ENCODE measurements at places on chromosomes 6 and 20. TPM values are rescaled to one million over a fixed set of nuclear protein-coding genes. Genes with fewer than 3 reads are reported as not detected.

The MEP1A gene
- 1.0 TPM for total RNA-seq

The MRPS18B gene
- total RNA-seq = 46.8 TPM

The SLC29A1 gene
- 11.0 TPM for total RNA-seq

DNA sequence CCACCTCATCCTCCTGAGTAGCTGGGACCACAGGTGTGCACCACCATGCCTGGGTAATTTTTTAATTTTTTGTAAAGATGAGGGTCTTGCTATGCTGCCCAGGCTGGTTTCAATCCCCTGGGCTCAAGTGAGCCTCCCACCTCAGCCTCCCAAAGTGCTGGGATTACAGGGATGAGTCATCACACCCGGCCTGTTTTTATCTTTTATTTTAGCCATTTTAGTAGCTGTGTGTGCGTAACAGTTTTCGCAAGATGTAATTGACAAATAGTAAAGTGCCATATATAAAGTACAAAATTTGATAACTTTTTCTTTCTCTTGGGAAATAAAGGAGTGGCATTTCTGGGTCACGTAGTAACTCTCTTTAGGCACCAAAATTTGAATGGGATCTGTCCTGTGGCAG is 21.4 kb downstream of the SNAI1 start:
- H3K4me3 ChIP-seq = no peak overlapping the region
- H3K36me3 ChIP-seq = no peaks in the 10 kb centered on the region
- no peak overlapping the region for H3K27ac ChIP-seq

GRCh38 chr6:7139835-7140470 is 32.2 kb downstream of the RREB1 start:
- peaks cover 41% of the 10 kb centered on the region for H3K4me1 ChIP-seq
- no peaks in the 10 kb centered on the region for H3K36me3 ChIP-seq
- H3K27ac ChIP-seq = no peak overlapping the region
- no peaks in the 10 kb centered on the region for H3K27me3 ChIP-seq
- no peak overlapping the region for H3K4me3 ChIP-seq
- DNase-seq = no peak

DNA sequence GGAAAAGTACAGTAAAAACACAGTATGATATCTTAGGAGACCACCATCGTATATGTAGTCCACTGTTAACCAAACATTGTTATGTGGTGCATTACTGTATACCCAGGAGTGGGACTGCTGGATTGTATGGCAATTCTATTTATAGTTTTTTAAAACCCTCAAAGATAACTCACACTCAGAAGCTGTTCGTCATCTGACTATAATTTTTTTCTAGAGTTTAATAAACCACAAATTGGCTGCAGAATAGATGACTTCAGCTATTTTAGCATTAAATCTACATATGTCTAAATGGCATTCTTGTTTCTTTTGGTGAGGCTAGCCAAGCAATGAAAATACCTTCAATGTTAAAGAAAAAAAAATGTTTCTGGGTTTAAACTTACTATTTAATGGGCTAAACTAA is 134.2 kb upstream of the BMP5 start:
- no peaks in the 10 kb centered on the region for H3K4me1 ChIP-seq
- no peaks in the 10 kb centered on the region for H3K27me3 ChIP-seq
- no peak overlapping the region for H3K4me3 ChIP-seq
- DNase-seq = no peak
- H3K27ac ChIP-seq = no peak overlapping the region

GRCh38 chr20:37559312-37560027 is 31.8 kb upstream of the BLCAP start:
- no peak overlapping the region for H3K27ac ChIP-seq
- H3K27me3 ChIP-seq = peaks cover 26% of the 10 kb centered on the region
- no peak overlapping the region for H3K4me3 ChIP-seq
- peaks cover 3% of the 10 kb centered on the region for H3K4me1 ChIP-seq

DNA sequence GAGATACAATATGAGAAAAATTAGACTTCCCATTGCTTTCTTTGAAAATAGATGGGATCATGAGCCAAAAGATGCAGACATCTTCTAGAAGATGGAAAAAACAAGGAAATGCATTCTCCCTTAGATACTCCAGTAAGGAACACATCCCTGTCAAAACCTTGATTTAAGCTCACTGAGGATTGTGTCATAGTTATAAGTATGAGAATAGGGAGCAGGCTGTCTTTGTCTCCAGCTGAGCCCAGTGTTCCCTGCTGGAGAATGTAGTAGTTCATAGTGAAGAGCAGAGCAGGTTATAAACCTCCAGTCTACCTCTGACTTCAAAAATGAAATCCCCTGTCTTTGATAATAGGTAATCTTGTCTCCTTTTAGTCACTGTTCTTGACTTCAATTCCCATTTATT is 589.9 kb downstream of the PHF3 start:
- H3K4me3 ChIP-seq = no peak overlapping the region
- H3K36me3 ChIP-seq = no peaks in the 10 kb centered on the region
- no peak for DNase-seq
- no peaks in the 10 kb centered on the region for H3K27me3 ChIP-seq
- no peak overlapping the region for H3K27ac ChIP-seq

DNA sequence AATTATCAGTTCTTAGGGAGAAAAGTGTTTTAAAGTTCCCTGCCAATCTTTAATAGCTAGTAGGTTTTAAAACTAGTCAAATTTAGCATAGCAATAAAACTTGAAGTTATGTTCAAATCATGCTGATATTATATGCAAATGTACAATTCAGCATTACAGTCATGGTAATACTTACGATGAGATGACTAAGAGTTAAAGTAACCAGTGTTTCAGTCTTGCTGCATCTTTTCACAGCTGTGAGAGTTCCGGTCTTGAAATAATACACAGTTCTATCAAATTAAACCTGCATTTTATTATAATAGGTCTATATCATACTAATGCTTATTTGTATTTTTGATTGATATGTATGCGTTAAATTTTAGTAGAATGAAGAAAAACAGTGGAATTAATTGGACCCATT is 26.1 kb downstream of the POPDC3 start:
- H3K27ac ChIP-seq = no peak overlapping the region
- H3K4me3 ChIP-seq = no peak overlapping the region
- H3K27me3 ChIP-seq = no peaks in the 10 kb centered on the region
- no peak for DNase-seq
- peaks cover 7% of the 10 kb centered on the region for H3K4me1 ChIP-seq

DNA sequence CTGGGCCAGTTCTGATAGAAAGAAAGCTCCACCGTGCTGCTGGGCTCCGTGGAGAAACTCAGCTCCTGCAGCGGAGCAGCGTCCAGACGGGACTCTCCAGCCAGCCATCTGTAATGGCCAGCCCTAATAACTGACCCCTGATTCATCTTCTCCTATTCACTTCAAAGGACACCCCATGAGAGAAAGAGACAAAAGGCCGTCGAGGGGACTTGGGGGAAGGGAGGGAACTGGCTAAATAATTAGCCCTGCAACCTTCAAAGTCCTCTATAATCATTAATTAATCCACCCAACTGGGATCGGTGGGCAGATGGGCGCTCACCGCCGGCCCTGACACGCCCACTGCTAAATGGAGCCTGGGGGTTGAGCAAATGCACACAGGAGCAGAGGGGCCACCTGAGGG is 512.4 kb downstream of the CD83 start:
- H3K27ac ChIP-seq = no peak overlapping the region
- no peaks in the 10 kb centered on the region for H3K36me3 ChIP-seq
- H3K4me3 ChIP-seq = no peak overlapping the region
- H3K27me3 ChIP-seq = no peaks in the 10 kb centered on the region
- H3K4me1 ChIP-seq = no peaks in the 10 kb centered on the region

GRCh38 chr6:37502703-37503291 is 3.1 kb upstream of the CCDC167 start:
- H3K36me3 ChIP-seq = no peaks in the 10 kb centered on the region
- H3K4me3 ChIP-seq = no peak overlapping the region
- no peak for DNase-seq
- H3K27me3 ChIP-seq = no peaks in the 10 kb centered on the region
- H3K27ac ChIP-seq = no peak overlapping the region

DNA sequence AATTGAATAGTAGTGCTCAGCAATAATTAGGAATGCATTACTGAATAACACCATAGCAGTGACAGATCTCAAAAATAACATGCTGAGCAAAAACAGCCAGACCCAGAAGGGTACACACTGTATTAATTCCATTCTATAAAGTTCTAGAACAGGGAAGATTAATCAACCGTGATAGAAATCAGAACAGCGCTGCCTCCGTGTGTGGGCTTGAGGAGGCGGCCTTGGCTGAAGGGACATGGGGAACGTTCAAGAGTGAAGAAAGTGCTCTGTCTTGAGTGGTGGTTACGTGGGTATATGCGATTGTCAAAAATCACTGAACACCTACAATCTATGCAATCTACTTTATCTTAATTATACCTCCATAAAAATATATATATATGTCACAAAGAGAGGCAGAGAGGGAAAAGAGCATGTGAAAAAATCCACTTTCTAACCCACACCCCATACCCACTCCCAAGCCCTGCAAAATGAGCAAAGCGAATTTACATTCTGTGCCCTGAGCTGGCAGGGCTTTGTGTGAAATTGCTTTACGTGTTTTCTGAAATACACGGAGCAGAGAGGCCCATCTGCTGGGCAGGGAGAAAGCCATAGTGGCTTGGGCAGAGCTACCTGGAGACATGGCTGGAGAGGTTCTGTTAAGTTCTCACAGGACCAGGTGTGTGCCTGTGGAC is 74.4 kb downstream of the NFATC2 start:
- H3K27ac ChIP-seq = no peak overlapping the region
- no peak for DNase-seq
- H3K4me1 ChIP-seq = peaks cover 7% of the 10 kb centered on the region
- H3K36me3 ChIP-seq = no peaks in the 10 kb centered on the region
- H3K27me3 ChIP-seq = peaks cover 3% of the 10 kb centered on the region
- H3K4me3 ChIP-seq = no peak overlapping the region

- H3K27ac ChIP-seq = no peak overlapping the region
- H3K27me3 ChIP-seq = peaks cover 22% of the 10 kb centered on the region
- H3K36me3 ChIP-seq = no peaks in the 10 kb centered on the region
- H3K4me1 ChIP-seq = peaks cover 7% of the 10 kb centered on the region
- H3K4me3 ChIP-seq = no peak overlapping the region
- DNase-seq = no peak
Observed at GRCh38 chr6:88171312-88171711, 5.2 kb upstream of the CNR1 start.

- peaks cover 17% of the 10 kb centered on the region for H3K36me3 ChIP-seq
- no peak for DNase-seq
- H3K4me3 ChIP-seq = no peak overlapping the region
- H3K27ac ChIP-seq = no peak overlapping the region
- H3K4me1 ChIP-seq = peaks cover 19% of the 10 kb centered on the region
- no peaks in the 10 kb centered on the region for H3K27me3 ChIP-seq
Observed at GRCh38 chr6:34890533-34890925, 1.5 kb downstream of the ANKS1A start.

- no peaks in the 10 kb centered on the region for H3K36me3 ChIP-seq
- DNase-seq = no peak
- peaks cover 10% of the 10 kb centered on the region for H3K4me1 ChIP-seq
- H3K4me3 ChIP-seq = no peak overlapping the region
- no peaks in the 10 kb centered on the region for H3K27me3 ChIP-seq
- H3K27ac ChIP-seq = peak overlapping the region; percentile 15
Observed at GRCh38 chr6:136067731-136068341, 182.3 kb downstream of the MTFR2 start.

DNA sequence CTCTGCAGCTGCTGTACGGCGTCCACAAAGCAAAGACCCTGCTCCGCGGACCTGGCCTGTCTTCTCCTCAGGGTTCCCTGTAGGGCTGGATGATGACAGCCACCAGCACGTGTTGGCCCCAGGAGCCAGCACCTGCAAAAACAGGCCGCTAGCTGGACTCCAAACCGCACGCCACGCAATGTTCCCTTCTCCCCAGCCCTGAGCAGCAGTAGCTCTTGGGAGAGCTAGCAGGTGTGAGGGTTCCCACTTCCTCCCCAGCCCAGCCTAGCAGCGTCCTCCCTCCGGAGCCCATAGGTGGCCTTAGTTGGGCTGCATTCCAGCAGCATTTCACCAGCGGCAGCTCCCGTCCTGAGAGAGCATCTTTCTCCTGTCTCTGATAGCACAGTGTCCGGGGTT is 42.3 kb downstream of the DACT2 start:
- H3K27ac ChIP-seq = no peak overlapping the region
- no peak for DNase-seq
- no peaks in the 10 kb centered on the region for H3K4me1 ChIP-seq
- no peak overlapping the region for H3K4me3 ChIP-seq
- H3K36me3 ChIP-seq = no peaks in the 10 kb centered on the region

- no peaks in the 10 kb centered on the region for H3K4me1 ChIP-seq
- H3K27ac ChIP-seq = no peak overlapping the region
- DNase-seq = no peak
Observed at GRCh38 chr6:811831-812230, 118.9 kb upstream of the EXOC2 start.
